Cardiac septum (tissue), 1 donor: ENCODE measurements at places on chromosomes 4 and X. TPM values are rescaled to one million over a fixed set of nuclear protein-coding genes. Genes with fewer than 3 reads are reported as not detected.
A peak's percentile ranks its signal among the peaks of the same experiment; 100 is the strongest.

The SOX3 gene
- total RNA-seq = not detected

The CNGA1 gene
- 0.89 TPM for total RNA-seq

The GPC4 gene
- 3.6 TPM for total RNA-seq

The EMD gene
- 66.2 TPM for total RNA-seq

The SLC7A11 gene
- total RNA-seq = 0.19 TPM

The KLB gene
- 0.05 TPM for total RNA-seq

The PABPC1L2A gene
- not detected for total RNA-seq

DNA sequence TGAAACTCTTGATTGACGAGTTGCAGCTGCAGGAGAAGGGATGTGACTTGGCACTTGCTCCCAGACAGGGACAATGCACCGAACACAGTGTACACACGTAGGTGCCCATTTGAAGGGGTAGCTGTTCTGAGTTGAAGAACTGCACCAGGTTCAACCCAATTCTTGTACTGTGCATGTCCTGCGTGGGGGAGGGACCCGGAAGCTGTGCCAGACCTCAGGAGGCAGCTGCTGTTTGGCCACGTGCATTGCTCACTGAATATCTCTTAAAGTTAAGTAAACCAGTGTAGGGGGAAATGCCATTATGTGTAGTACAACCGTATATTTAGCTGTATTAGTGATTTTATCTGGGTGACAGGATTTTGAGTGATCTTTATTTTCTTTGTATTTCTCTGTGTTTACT is 12.0 kb upstream of the RBBP7 start:
- DNase-seq = no peak

DNA sequence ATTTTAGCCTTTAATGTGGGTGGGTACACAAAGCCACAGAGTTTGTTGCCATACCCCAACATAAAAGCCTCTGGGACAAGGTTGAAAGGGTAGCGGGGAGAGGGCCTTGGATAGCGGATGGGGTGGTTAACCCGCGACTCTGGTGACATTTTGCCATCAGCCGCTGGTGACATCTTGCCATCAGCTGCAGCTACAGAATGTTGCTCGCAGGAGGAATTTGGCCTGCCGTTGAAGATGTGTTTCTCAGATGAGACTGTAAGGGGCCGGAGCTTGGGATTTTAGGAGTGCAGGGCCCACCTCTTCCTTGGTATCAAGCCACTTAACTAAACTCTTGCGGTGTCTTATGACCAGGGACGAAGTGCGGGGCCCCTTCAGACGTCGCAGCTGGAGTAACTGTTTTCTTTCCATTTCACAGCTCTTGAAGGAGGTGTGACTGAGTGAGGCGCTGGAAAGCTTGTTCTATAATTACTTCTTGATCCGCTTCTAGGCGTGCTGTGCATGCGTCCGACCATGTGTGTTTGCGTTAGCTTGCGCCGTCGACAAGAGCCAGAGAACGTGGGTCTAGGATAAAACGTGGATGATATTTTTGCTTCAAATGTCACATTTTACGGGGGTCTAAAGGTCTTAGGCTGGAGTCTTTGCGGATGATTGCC is 820 bp upstream of the RASL11B start:
- DNase-seq = no peak

DNA sequence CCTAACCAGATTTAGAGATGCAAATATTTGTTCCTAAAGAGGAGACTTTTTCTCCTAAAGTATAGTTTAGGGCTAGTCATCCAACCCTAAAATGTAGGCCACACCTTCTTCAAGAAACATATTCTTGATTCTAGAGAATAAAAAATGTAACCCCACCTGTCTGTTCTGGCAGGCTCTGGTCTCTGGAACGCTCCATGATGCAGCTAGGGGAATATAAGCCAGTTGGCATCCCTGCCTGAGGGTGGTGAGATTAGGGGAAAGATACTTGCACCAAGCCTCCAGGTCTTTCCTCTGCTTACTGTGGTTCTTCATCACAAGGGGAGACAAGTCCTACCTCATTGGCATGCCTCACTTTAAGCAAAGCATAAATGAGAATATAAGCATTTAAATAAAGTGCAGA is 21.2 kb upstream of the TBC1D9 start:
- DNase-seq = no peak

DNA sequence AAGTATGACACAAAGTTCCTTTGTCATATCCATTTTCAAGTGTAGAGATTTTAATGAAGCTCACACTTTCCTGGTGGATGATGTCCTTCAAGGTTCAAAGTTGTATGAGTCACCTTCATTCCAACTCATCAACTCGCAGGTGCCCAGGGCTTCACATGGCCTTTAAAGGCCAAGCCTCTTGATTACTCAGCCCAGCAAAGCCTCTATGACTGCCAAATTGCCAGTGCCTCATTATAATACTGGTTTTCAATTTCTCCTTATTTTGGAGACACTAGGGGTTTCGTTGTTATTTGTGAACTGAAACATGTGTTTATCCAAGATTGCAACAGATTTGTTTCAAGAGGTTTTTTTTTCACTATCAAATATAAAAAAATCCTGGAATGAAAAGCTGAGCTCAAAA is 45.9 kb upstream of the PPP3CA start:
- no peak for DNase-seq

DNA sequence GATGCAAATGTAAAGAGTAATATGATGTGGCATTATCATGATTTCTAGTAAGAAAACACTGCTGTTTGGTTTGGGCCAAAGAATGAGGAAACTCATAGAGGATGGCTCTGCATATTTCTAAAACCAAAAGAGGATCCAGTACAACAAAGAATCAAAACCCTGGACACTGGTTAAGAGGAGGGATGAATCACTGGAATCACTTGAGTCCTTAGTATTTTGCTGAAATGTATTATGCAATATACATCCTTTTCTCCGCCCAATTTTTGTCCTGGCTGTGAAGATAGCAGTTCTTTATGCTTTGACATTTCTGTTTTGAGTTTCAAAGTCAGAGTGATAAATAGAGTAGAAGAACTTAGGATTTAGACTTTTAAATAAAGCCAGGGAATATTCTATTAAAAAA is 345.9 kb downstream of the PACRGL start:
- DNase-seq = no peak

GRCh38 chrX:73668779-73669178 is 105.8 kb downstream of the CHIC1 start:
- DNase-seq = no peak

GRCh38 chr4:6452116-6452896 is 20.1 kb downstream of the PPP2R2C start:
- peak; percentile 66 for DNase-seq

DNA sequence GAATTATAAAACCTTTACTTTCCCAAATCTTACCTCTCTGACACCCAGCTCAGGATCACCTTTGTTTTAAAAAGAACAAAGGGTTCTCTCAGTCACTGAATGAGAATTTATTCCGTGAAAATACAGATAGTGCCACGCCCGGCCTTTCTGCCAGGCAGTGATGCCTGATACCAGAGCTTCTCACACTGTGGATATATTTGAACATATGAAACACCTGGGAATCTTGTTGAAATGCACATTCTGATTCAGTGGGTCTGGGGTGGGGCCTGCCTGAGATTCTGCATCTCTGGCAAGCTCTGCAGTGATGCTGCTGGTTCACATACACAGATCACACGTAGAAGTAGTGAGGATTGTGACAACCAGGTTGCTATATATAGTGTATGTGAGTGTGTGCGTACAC is 46.0 kb downstream of the ELOVL6 start:
- no peak for DNase-seq
